ENCODE measurements at places on chromosomes 4 and X. TPM values are rescaled to one million over a fixed set of nuclear protein-coding genes. Genes with fewer than 3 reads are reported as not detected.

PNMA3 gene
- 0.34 TPM for polyA plus RNA-seq

NDUFB11 gene
- 41.5 TPM for polyA plus RNA-seq

HPGDS gene
- 0.52 TPM for polyA plus RNA-seq

CXorf49 gene
- polyA plus RNA-seq: not detected

NDP gene
- polyA plus RNA-seq: not detected

OTC gene
- 1.4 TPM for polyA plus RNA-seq

CLOCK gene
- 4.5 TPM for polyA plus RNA-seq

KLHL4 gene
- 0.04 TPM for polyA plus RNA-seq

GAGE12E gene
- polyA plus RNA-seq: not detected

PSAPL1 gene
- polyA plus RNA-seq: not detected

STK32B gene
- polyA plus RNA-seq: 6.6 TPM

TCEAL8 gene
- polyA plus RNA-seq: 25.5 TPM

HERC5 gene
- 2.2 TPM for polyA plus RNA-seq

ENOX2 gene
- polyA plus RNA-seq: 3.1 TPM

YIPF7 gene
- 0.14 TPM for polyA plus RNA-seq

UNC5C gene
- 0.15 TPM for polyA plus RNA-seq

MND1 gene
- polyA plus RNA-seq: 0.35 TPM

CHRNA9 gene
- polyA plus RNA-seq: not detected

CT47B1 gene
- polyA plus RNA-seq: not detected

SLC2A9 gene
- 2.2 TPM for polyA plus RNA-seq

CPE gene
- polyA plus RNA-seq: 547 TPM

RHOXF1 gene
- 0.61 TPM for polyA plus RNA-seq

PRKG2 gene
- polyA plus RNA-seq: 4.9 TPM

NKX6-1 gene
- 19.2 TPM for polyA plus RNA-seq

All from pancreas (tissue), 10 donors.